Psoas muscle (tissue), 8 donors: ENCODE measurements at places on chromosomes 11 and 22.

- no peak overlapping the region for H3K27ac ChIP-seq
- H3K36me3 ChIP-seq = no peaks in the 10 kb centered on the region
- H3K27me3 ChIP-seq = no peaks in the 10 kb centered on the region
- H3K4me3 ChIP-seq = no peak overlapping the region
- DNase-seq = no peak
These were observed 198.5 kb upstream of the SORL1-AS1 start for GRCh38 chr11:121651257-121651605.

- H3K4me3 ChIP-seq = no peak overlapping the region
- no peak overlapping the region for H3K27ac ChIP-seq
- no peaks in the 10 kb centered on the region for H3K4me1 ChIP-seq
- no peaks in the 10 kb centered on the region for H3K36me3 ChIP-seq
- no peak for DNase-seq
These were observed 10.9 kb upstream of the ADSL start for GRCh38 chr22:40335358-40335757.

DNA sequence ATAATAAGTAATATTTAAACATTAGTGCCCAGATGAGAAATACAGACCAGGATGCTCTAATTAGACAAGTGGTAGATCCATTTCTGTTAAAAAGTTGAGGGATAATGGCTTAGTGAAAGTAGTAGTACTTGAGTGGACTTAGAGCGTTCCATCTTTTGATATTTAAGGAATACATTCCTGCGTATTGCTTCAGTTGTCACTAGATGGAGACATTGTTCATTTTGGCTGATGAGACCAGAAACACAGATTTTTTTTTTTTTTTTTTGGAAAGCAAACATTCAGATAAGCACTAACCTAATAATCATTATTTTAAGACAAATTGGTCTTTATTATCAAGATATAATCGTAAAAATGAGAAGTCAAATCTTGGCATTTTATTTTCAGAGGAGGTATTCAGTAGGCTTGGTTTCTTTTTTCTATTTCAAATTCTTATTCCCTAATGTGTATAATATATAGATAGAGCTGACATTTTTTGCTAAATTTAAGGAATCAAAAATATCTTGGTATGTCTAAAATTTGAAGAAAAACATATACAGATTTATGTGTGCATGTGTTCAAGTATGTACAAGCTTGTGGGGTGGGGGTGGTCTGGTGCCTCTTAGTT, 92.9 kb downstream of the DYNC2H1 start:
- no peaks in the 10 kb centered on the region for H3K27me3 ChIP-seq
- no peak for DNase-seq
- no peaks in the 10 kb centered on the region for H3K4me1 ChIP-seq
- no peaks in the 10 kb centered on the region for H3K36me3 ChIP-seq

- H3K4me3 ChIP-seq = no peak overlapping the region
- no peak for DNase-seq
- H3K4me1 ChIP-seq = no peaks in the 10 kb centered on the region
- H3K27me3 ChIP-seq = no peaks in the 10 kb centered on the region
- H3K36me3 ChIP-seq = no peaks in the 10 kb centered on the region
These were observed 18.3 kb upstream of the SLC5A1 start for GRCh38 chr22:32024796-32025195.

DNA sequence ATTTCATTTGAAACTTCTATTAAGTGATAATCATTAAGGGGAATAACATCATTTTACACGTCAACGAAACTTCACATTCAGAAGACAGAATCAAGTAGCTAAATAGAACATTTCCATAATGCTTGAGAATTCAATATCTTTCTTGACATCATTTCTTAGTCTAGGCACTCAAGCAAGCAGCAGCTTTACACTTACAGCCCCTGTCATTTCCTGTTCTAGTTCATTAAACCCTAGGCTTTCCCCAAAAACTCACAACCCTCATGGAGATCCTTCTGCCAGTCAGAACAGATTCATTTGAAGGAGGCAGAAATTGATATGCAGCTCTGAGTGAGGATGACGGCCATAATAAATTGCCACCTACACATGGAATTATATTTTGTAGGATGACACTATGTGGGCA, 5.3 kb upstream of the HORMAD2 start:
- H3K4me3 ChIP-seq = no peak overlapping the region
- DNase-seq = no peak
- H3K27ac ChIP-seq = no peak overlapping the region
- peaks cover 2% of the 10 kb centered on the region for H3K27me3 ChIP-seq
- H3K36me3 ChIP-seq = no peaks in the 10 kb centered on the region
- no peaks in the 10 kb centered on the region for H3K4me1 ChIP-seq
